ENCODE measurements at places on chromosomes 12 and 14. TPM values are rescaled to one million over a fixed set of nuclear protein-coding genes. Genes with fewer than 3 reads are reported as not detected.
A peak's percentile ranks its signal among the peaks of the same experiment; 100 is the strongest.

- no peak for DNase-seq
These were observed 4.0 kb downstream of the NCOR2 start for GRCh38 chr12:124563401-124563800.

ADAMTS20 gene
- total RNA-seq, result 4.5 TPM

MYO1H gene
- total RNA-seq, result not detected

FAM177A1 gene
- 32.0 TPM for total RNA-seq

DNA sequence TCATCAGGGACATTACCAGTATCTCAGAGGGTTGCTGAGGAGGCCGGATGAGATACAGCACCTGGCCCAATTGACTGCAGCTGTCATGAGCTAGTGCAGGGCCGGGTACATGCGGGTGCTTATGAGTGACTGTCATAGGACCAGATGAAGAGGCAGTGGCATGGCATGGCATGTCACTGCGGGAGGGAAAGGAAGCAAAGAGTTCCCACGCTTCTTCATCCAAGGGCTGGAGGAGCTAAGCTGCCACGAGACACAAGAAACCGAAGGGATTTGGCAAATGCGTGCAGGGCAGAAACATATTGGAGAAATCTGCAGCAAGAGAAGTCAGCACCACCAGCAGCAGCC, 10.7 kb upstream of the GPX2 start:
- DNase-seq, result no peak

DNA sequence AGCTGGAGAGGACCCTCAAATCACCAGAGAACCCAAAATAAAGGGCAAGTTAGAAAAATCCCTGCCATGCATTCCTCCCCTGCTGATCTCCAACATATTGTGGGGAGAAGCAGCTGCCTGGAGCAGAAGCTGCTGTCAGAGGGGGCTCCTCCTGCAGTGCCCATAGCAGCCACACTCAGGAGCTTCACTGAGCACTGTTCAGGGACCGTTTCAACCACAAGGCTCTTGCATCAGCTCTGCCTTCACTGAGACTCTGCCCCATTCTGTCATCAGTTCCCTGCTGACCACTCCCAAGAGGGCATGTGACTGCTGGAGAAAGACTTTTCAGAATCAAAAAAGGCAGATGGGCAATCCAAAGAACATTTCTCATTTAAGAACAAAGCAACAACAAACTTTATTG, 392.7 kb downstream of the GALC start:
- no peak for DNase-seq

DNA sequence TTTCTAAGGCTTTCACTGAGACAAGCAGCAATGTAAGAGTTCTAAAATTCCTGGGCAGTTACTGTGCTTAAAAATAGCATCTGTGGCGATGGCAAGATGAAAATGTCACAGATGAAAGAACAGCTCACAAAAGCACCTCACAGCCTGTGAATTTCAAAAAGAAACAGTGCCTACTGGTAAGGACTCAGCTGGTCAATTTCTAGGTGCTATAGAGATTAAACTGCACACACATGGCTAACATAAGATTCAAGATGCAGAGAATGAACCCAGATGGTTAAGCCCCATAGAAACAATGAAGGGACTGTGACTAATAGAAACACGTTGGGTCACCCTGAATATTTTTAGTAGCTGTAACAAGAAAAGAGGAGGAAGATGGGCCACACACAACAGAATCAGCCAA, 12.0 kb upstream of the IL26 start:
- no peak for DNase-seq

GRCh38 chr14:61374284-61374683, 52.9 kb downstream of the PRKCH start:
- DNase-seq, result no peak

GRCh38 chr12:41466802-41467201, 278.7 kb downstream of the PDZRN4 start:
- DNase-seq, result no peak

- no peak for DNase-seq
These were observed 21.7 kb downstream of the DCAF5 start for GRCh38 chr14:69131176-69131575.

LIN7A gene
- total RNA-seq, result 17.8 TPM

PRB2 gene
- total RNA-seq, result not detected

TDRD9 gene
- total RNA-seq, result not detected

DNA sequence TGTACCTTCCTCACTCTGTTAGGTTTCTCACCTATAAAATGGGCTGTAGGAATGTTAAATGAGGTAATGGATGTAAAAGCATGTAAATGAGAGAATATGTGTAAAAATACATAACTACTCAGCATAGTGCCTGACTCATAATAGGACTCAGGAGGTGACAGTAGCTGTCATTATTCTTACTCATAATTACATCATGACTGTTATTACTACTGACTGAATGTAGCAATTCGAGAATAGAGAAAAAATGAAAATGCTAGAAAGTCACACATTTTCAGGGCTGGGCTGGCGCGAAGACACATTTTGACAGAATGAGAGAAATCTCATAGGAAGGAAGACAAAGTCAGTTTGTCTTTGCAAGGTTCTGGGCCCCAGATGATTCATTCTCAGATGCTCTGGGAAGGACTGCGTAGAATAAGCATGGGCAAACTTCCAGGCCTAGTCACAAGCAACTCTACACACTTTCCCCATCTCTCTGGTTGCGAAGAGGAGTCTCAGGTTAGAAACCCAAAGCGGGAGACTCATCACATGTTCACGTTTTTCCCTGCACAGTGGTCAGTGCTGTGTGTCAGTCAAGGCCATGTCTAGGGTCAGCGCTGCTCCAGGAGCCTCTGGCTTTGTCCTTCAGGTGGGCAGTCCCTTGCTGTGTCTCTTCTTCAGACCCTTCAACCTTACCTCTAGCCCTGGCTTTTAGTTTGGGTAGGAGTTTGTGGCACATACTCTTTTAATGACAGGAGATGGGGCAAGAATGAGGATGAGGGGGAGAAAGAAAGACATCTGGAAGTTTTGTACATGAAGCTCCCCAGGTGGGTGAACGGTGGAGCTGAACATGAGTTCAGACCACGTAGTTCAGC, 8.4 kb downstream of the GPRC5A start:
- DNase-seq, result no peak

GRCh38 chr14:104802394-104803184, 1.7 kb downstream of the ZBTB42 start:
- no peak for DNase-seq

FBLN5 gene
- 3.5 TPM for total RNA-seq

- DNase-seq, result no peak
These were observed 34.3 kb upstream of the SLC38A1 start for GRCh38 chr12:46303039-46303666.

TAS2R46 gene
- total RNA-seq, result 0.48 TPM

GRCh38 chr12:21675096-21675495, 17.5 kb upstream of the LDHB start:
- DNase-seq, result no peak

GRCh38 chr12:121095544-121096198, 37.0 kb upstream of the P2RX7 start:
- DNase-seq, result peak; percentile 91

DNA sequence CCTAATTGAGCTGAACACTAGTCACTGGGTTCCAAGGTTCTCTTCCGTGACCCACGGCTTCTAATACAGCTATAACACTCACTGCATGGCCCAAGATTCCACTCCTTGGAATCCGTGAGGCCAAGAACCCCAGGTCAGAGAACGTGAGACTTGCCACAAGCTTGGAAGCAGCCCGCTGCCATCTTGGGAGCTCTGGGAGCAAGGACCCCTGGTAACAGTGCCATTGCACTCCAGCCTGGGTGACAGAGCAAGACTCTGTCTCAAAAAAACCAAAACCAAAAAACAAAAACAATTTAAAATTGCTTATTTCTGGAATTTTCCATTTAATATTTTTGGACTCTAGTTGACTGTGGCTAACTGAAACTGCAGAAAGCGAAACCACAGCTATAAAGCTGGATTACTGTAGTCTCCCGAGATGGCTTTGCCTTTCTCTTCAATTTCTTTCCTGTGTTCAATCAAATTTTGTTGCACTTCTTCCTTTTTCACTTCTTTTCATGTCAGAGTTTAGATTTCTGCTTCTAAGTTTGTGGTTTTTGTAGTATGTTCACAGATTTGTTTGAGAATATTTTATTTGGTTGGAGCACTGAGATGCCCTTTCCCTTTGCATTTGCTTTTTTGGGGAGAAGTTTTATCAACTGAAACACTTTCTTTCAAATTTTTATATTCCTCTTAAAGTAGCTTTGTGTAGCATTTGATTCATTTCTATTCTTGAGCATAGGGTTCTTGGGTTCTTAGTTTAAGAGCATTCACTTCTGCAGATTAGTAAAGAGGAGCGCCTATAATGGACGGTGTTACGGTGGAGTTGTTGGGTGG, 44.6 kb downstream of the DDHD1 start:
- no peak for DNase-seq

DNA sequence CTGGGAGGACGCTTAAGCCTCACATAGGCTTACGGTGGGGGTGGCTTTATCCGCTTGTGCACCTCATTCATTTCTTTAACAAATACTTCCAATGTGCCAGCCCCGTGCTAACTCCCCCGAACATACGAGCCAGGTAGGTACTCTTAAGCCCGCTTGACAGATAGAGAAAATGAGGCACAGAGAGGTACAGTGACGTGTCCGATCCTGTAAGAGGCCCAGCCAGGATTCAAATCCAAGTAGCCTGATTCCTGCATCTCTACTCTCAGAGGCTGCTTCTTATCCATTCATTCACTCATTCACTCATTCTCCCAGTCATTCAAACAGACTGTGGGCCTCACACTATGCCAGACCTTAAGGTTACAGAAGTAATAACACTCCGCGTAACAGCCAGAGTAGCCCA, 477 bp downstream of the OAS3 start:
- no peak for DNase-seq
